ENCODE measurements at places on chromosomes 5 and 9.

GRCh38 chr5:89262030-89262429, 379.0 kb upstream of the MEF2C start:
- DNase-seq: no peak

GRCh38 chr5:170418736-170419135, 29.6 kb upstream of the KCNMB1 start:
- no peak for DNase-seq

- no peak for DNase-seq
These were observed 93.4 kb upstream of the DMAC1 start for GRCh38 chr9:7892975-7893374.

- no peak for DNase-seq
These were observed 362.0 kb downstream of the SPOCK1 start for GRCh38 chr5:137136991-137137632.

DNA sequence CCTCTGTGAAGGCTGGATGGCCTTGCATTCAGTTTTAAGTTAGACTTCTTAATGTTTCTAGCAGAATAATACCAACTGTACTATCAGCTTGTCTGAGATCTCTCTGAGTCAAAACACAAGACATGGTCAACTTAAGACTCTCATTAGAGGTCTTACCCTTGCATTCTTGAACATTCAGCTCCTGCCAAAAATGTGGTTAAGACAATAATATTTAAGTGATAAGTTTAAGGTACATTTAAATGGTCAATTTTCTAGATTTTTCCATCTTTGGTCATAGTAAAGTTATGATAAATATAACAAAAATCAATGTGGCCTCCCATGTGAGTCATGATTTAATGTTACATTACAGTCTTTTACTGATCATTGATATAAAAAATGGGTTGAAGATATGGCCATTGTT, 75.0 kb downstream of the NR2F1 start:
- no peak for DNase-seq

DNA sequence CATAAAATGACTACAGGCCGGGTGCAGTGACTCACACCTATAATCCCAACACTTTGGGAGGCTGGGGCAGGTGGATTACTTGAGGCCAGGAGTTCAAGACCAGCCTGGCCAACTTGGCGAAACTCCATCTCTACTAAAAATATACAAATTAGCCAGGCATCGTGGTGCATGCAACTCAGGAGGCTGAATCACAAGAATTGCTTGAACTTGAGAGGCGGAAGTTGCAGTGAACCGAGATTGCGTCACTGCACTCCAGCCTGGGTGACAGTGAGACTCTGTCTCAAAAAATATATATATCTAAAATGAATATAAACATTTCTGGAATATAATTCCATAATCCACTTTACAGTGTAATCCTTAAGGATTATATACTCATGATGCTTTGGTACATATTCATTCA, 66.5 kb downstream of the TEX10 start:
- DNase-seq: no peak

- no peak for DNase-seq
These were observed 51.1 kb downstream of the STARD4 start for GRCh38 chr5:111461255-111461671.

GRCh38 chr9:78479441-78479840, 182.5 kb downstream of the PSAT1 start:
- DNase-seq: no peak

- DNase-seq: no peak
These were observed 3.2 kb downstream of the MAP3K1 start for GRCh38 chr5:56818450-56819037.

- DNase-seq: no peak
These were observed 8.8 kb upstream of the SVEP1 start for GRCh38 chr9:110588296-110588695.

GRCh38 chr9:68476422-68476821, 64.3 kb downstream of the TMEM252 start:
- DNase-seq: no peak

GRCh38 chr5:81856948-81857928, 106.3 kb upstream of the SSBP2 start:
- DNase-seq: no peak

DNA sequence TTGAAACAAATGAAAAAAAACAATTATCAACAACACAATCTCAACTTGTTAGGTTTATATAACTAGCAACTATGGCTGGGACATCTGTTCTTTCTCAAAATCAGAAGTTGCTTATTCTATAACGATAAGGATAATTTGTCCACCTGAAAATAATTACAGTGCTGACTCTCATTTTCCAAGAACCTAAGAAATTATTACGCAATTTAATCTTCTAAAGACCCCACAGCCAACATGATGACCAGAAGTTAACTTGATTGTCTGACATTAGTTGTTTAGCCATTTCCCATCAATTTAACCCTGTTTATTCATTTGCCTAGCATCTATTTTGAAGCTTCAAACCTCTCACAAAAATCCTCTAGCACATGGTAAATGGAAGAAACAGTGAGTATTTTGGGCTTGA, 293.8 kb downstream of the ELAVL2 start:
- no peak for DNase-seq

GRCh38 chr9:4567601-4568000, 77.3 kb downstream of the SLC1A1 start:
- DNase-seq: no peak

- no peak for DNase-seq
These were observed 120.4 kb upstream of the OSMR start for GRCh38 chr5:38725371-38725865.

DNA sequence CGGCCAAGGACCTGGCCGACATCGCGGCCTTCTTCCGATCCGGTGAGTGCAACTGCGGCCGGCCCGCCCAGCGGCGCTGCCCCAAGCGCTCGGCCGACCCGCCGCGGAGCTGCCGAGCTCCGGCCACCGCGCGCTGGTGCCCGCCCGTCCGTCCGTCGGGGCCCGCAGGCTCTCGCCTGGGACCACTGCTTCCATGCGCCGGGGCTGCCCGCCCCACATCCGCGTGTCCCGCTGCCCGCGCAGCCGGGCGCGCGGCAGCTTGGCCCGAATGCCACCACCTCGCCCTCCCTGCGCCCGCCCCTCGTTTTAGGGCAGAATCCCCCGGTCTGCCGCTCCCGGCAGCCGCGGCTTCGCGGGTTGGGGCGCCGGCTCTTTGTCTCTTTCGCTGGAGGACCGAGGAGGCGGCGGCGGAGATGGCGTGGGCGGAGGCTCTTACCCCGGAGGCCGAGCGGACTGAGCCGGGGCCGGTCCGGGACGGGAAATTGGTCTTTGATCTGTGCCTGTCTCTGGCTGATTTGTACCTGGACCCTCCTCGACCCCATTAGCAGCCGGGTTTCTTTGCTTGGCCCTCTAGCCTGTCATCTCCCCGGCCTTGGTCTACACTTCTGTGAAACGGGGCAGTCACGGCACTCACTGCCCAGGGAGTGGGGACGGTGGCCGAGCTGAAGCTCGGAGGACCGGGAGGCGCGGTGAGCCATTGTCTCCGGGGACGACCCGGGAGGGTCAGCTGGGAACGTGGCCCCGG, 871 bp downstream of the TRIO start:
- DNase-seq: no peak

DNA sequence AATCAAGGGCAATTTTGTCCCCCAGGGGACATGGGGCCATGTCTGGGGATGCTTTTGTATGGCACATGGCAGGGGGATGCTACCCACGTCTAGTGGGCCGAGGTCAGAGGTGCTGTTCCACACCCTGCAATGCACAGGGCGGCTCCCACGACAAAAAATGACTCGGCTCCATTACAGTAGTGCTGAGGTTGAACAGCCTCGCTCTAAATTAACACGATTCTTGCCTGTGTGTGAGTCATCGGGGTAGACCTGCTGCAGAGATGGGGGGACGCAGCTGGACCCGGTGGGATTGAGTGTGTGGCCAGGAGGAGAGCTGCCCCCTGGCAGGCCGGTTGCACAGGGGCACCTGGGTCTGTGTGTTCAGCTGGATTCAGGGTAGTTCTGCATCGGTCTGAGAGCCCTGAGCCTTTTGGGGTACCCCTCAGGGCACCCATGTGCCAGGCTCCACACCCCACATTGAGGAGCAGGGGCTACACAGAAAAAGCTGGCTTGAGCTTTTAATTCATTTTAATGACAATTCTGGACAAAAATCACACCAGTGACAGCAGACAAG, 20.0 kb upstream of the COL5A1 start:
- DNase-seq: no peak

- no peak for DNase-seq
These were observed 478.5 kb upstream of the CDH18 start for GRCh38 chr5:20466512-20466911.

- no peak for DNase-seq
These were observed 19.4 kb upstream of the RNF130 start for GRCh38 chr5:180090769-180091546.

GRCh38 chr5:127619908-127620479, 28.9 kb upstream of the CTXN3 start:
- no peak for DNase-seq

DNA sequence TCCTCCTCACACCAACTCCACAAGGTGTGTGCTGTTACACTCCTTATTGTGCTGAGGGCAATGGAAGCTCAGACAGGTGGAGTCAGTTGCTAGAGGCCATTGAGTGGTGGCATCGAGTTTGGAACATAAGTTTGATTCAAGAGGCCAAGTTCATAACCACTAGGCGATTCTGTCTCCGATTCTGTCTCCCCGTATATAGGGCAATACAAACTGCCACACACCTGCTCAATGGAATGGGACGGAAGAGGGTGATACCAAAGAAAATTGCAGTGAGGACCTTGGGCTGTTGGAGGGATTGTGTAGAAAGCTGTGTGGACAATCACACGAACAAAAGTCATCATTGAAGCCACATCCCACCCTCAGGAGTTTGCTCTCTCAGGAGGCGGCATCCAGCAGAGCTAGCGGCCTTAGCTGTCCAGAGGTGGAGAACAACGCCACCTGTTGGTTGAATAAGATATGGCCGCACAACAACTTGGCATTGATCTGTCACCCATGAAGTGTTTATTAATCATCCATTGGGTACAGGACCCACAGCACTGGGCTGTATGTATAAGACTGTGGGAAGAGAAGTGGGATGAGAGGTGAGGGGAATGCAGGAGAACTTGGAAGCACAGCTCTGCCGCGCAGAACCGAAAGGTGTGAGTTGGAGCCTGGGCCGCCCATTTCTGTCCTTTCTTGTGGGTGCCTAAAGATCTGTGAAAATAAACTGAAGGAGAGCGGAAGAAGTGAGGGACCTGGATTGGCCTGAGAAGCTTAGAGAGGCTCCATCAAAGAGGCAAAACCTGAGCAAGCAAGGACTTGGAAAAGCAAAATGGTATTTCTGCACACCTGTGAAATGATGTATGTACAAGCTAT, 16.1 kb upstream of the NEUROG1 start:
- no peak for DNase-seq

DNA sequence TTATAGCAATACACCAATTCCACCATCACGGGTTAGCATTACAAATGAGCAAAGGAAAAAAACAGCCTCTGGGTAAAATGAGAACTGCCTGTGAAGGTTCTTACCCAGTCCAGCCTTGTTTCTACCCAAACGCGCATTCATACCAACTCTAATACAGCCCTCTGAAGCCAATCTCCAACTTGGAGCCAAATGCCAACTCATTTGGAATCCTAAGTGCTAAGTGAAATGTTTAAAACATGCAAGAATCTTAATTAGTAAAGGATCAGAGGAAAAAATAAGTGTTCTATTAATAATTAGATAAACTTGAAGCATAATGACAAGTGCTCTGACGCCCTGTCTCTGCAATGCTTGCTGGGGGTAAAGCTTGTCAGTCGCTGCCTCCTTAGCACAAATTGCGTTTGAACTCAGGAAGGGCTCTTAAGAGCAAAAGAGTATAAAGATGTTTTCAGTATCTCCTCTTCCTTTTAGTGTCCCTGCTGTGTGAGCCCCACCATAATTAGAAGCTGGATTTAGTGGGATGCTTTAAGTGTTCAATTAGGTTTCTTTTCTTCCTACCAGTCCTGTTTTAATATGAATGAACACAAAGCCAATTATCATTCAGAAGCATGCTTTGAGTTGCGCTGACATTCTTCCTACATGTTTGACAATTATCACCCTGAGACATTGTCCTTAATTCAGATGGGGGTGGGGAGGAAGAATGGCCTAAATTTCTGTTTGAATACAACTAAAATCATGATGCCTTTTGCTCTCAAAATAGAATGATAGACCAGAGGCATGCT, 537.6 kb downstream of the DTWD2 start:
- DNase-seq: no peak

DNA sequence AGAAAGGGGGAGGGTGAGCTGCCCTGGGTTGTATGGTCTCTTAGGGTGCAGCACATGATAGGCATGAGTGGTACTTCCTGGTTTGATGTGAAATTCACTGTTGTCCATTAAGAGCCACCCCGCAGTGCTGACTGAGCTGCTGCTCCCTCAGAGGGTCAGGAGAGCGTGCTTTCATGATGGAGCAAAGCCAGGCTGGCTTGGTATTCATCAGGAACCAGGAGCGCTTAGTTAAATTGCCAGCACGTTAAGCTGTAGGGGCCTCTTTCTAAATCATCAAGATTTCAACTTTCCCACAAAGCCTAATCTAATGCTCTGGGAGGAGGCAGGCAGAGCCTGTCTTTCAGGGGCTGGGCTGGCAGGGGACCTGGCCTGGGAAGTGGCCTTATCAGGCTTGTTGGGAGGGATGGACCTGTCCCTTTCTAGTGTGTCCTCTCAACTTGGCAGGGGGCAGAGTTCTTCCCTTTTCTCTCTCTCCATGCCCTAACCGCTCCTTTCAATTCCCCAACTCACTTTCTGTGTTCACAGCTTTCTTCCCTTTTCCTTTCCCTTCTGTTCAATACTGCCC, 7.9 kb downstream of the CYSTM1 start:
- DNase-seq: no peak

DNA sequence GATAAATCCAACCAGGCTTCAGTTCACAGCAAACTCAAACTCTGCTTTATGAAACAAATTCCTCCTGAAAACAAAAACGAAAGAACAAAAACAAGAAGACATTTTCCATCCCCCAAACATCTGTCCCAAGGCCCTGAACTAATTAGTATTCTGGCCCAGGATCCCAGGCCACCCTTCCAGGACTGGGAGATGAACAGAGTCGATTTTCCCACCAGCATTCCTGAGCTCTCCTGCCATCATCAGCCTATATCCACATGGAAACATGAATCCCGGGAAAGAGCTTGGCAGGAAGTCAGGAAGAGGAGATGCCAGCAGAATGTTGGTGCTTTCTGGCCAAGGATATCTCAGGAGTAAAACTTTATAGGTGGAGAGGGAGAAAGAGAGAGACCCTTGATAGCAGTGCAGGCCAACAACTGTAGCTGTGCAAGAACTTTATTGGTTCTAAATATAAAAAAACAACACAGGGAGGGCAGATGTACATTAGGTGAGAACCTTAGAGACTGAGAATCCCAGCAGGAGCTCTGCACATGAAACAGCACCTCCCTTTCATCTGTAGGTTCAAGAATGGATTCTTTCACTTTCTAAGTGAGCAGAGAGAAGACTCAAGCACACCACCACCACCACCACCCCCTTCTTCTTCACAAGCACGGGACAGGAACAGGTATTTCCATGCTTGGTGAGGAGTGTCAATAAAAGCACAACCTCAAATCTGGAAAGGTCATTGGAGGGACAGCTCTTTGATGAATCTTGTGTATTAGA, 190.7 kb upstream of the TAS2R1 start:
- DNase-seq: no peak

GRCh38 chr5:17379100-17379951, 118.7 kb upstream of the TAF11L2 start:
- DNase-seq: no peak
